ENCODE measurements at places on chromosomes 12 and 14.
A peak's percentile ranks its signal among the peaks of the same experiment; 100 is the strongest.

- no peak for DNase-seq
These were observed 378.8 kb upstream of the SOX5 start for GRCh38 chr12:24328261-24328660.

DNA sequence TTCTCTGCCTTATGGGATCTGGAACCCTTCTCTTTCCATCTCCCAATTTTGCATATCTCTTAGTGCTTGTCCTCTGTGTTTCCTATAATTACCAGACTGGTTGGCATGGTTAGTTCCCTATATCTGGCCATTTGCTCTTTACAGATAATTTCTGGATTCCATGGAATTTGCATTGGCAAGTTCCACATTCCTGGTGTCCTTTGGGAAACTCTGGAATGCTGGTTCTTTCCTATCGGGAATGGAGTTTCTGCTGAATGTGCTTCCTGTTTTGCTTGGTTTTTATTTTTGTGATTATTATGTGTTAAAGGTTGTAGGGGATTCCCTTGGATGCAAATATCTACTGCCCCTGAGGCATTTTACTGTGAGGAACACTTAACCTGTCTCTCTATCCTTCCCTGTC lies 193.0 kb upstream of the BTG1 start:
- DNase-seq = no peak

DNA sequence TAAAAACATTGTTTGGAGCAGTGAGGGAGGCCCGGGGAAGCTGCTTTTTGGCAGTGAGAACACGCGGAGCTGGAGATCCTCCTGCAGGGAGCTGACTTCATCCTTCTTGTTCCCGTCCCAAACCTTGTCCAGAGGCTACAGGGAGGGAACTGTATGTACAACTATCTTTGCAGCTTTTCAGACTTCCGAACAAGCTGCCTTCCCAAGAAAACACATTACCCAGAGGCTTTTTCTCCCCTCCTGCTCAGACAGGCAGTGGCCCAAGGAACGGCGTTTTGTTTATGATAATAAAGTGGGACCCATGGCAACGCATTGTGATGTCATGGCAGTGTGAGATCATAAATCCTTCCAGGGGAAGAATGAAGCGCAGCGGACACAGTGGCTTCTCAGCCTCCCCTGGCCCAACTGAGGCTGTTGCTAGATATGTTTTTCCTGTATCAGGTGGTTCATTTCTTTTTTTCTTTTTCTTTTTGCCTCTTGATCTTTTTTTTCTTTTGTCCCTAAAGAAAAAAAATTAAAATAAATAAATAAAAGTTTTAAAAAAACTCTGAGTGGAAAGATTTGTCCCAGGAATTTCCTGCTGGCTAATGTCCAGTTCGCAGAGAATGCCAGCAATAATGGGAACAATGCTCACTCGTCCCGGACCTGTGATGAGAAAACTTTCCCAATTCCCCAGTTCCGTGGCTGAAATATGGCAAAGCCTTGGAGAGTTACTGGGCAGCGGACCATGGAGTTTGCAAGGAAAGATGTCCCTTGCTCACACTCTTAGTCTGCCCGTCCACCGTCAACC lies 103.4 kb upstream of the MAP1LC3B2 start:
- no peak for DNase-seq

- no peak for DNase-seq
These were observed 129.7 kb upstream of the GRIP1 start for GRCh38 chr12:66808606-66809005.

- DNase-seq = no peak
These were observed 60.5 kb downstream of the AMN start for GRCh38 chr14:102982852-102983470.

GRCh38 chr12:81083906-81084513 lies 6.1 kb downstream of the ACSS3 start:
- DNase-seq = no peak

GRCh38 chr12:47819138-47819895 lies 386 bp downstream of the HDAC7 start:
- no peak for DNase-seq

DNA sequence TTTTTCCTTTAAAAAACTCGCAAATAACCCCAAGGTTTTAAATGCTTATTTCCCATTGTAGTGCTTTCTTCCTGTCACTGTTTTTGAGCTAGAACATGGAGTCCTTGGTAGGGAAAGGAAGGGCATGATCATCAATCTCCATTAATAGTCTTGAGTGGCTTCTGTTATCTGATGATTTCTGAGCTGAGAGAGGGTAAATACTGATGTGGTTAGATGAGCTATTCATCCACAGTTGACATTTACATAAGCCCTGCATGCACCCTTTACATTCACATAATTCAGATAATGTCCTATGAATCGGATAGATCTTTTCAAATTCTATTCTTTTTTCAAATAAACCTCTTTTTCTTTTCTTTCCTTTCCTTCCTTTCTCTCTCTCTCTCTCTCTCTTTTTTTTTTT lies 81.4 kb downstream of the NTN4 start:
- DNase-seq = no peak

DNA sequence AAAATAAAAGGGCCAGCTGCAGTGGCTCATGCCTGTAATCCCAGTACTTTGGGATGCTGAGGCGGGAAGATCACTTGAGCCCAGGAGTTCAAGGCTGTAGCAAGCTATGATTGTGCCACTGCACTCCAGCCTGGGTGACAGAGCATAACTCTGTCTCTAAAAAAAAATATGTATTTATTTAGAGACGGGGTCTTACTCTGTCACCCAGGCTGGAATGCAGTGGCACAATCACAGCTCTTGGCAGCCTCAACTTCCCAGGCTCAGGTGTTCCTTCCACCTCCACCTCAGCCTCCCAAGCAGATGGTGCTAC lies 179.3 kb upstream of the ATF7IP start:
- DNase-seq = no peak

- no peak for DNase-seq
These were observed 66.1 kb downstream of the PDZRN4 start for GRCh38 chr12:41254004-41254914.

GRCh38 chr12:104516821-104517220 lies 60.1 kb downstream of the CHST11 start:
- no peak for DNase-seq

- DNase-seq = no peak
These were observed 108.5 kb downstream of the DICER1 start for GRCh38 chr14:95048771-95049312.

- no peak for DNase-seq
These were observed 181.7 kb downstream of the AKAP6 start for GRCh38 chr14:32510815-32511214.

DNA sequence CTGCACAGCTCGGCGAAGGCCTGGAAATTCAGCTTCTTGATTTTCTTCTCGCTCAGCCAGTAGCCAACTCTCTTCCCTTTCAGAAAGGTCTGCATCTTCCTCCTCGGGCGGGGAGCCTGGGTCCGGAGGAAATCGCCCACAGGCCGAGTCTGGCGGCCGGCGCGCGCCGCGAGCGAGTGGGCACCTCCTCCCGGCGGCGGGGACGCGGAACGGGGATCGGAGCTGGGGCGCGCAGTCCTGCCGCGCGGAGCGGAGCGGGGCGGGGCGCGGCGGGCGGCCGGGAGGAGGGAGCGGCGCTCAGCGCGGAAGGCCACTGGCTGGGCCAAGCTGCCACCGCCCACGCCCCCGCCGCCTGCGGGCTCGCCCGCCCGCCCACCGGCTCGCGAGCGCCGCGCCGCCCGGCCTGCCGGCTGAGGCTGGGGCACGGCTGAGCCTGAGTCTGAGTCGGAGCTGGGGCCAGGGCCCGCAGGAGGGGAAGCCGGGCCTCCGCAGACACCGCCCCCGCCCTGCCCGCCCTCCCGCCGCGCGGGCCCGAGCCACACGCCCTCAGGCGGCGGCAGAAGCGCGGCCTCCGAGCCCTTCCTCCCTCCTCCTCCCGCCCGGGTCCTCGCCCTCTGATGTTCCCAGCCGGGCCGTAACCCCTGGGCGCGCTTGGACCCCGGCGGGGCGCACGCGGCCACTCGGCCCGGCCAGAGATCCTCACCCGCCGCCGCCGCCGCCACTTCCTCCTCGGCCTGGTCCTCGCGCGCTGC lies 480 bp downstream of the ITPK1 start:
- DNase-seq = peak; percentile 77

GRCh38 chr12:52441320-52441911 lies 7.2 kb upstream of the KRT75 start:
- DNase-seq = no peak

DNA sequence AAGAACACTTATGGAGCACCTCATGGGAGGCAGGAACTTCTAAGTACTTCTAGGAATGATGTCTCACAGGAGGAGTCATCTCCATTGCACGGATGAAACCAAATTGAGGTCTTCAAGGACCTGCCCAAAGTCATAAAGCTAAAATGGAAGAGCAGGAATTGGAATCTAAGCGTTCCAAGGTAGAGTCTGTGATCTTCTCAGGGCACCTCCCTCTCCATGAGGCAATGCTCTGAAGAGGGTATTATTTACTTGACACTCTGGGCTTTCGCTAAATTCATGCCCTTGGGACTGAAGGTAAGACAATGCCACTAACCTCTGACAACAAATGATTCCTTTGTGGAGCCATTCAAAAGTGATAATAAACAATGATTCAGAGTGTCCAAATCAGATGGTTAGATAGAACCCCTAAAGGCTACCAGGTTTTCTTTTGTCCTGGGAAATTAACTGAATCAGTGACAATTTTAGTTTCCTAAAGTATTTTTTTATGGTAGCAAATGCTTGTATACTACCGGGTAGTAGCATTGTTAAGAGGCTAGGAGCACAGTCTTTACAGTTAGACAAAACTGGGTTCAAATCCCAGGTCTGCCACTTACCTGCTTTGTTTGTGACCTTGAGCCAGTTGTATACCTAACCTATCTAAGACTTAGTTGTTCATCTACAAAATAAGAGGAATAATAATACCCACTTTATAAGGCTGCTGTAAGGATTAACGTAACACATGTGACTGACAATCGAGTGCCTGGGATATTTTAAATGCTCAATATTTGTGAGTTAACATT lies 12.3 kb downstream of the HMGA2 start:
- DNase-seq = no peak

GRCh38 chr12:90008277-90008676 lies 299.6 kb upstream of the ATP2B1 start:
- DNase-seq = no peak

DNA sequence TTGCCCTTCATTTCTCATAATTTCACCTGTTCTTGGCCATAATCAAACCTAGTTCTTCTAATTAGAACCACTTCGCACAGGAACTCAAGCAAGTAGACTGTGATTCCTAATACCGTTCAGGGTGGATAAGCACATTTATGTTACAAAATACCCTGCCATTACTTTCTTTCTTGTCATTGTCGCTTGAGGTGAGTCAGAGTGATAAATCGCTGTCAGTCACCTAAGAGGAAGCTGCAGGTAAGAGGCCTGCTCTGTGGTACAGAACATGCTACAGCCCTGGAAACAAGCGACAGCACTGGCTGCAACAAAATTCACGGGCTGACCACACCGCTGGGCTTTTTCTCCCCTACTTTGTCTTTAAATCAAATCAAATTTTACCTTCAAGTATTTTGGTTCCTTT lies 218.2 kb downstream of the ANO6 start:
- DNase-seq = no peak

- DNase-seq = no peak
These were observed 128.1 kb downstream of the ITPR2 start for GRCh38 chr12:26704684-26705460.

DNA sequence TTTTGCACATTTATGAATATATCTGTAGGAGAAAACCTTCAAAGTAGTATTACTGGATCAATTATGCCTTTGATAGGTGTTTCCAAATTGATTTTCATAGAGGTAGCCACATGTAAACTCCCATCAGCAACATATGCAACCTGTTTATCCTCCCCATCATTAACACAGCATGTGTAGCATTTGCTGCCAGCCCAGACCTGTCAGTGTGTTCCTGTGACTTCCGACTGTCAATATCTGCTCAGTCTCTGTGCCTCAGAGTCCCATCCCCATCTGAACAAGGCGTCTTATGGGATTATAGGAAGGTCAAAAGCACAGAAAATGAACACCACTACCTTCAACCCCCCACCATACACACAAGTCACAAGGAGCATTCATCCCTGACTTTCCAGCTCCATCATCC lies 9.5 kb upstream of the CAPRIN2 start:
- DNase-seq = no peak

- DNase-seq = no peak
These were observed 68.5 kb upstream of the PKP2 start for GRCh38 chr12:32964981-32965585.

DNA sequence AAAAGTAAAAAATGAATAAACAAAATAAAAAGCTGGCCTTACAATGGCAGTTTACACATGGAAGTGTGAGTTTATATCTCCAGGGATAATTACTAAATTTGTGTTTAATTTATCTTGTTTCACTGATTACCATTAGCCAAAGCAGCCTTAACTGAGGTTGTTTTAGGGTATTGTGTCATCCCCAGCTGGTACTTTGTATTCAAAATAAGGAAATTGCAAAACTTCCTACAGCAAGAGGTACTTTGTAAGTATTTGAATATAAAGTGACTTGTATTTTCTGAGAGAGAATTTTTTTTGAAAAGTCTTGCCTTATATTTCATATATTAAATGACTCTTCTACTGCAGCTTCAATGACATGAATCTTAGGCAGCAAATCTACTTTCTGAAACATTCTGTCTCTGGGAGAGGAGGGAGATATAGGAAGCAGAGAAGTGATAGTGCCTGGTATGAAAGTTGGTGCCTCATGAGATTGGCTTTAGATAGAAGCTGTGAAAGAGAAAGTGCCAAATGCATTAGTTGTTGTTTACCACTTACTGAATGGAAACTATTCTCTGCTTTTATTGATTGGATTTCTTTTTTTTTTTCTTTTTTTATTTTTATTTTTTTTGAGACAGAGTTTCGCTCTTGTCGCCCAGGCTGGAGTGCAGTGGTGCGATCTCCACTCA lies 6.7 kb downstream of the FNTB start:
- no peak for DNase-seq

- no peak for DNase-seq
These were observed 70.4 kb upstream of the KITLG start for GRCh38 chr12:88650715-88651114.

- DNase-seq = no peak
These were observed 4.8 kb downstream of the LRP1 start for GRCh38 chr12:57133013-57133569.

- DNase-seq = no peak
These were observed 6.6 kb downstream of the FOXG1 start for GRCh38 chr14:28773176-28773575.

- DNase-seq = no peak
These were observed 10.6 kb upstream of the DRAM1 start for GRCh38 chr12:101866615-101867373.

- DNase-seq = no peak
These were observed 153.9 kb upstream of the EGLN3 start for GRCh38 chr14:34104489-34105397.

All from stimulated activated CD8-positive, alpha-beta memory T cell treated with anti-CD3 and anti-CD28 coated beads, Interleukin-15, amount 100 ng/mL, for 24 hours (primary cell).